ENCODE measurements at places on chromosomes 12 and 14.
A peak's percentile ranks its signal among the peaks of the same experiment; 100 is the strongest.

- DNase-seq = no peak
Measured at GRCh38 chr14:54803396-54803795, 99.2 kb downstream of the GCH1 start.

DNA sequence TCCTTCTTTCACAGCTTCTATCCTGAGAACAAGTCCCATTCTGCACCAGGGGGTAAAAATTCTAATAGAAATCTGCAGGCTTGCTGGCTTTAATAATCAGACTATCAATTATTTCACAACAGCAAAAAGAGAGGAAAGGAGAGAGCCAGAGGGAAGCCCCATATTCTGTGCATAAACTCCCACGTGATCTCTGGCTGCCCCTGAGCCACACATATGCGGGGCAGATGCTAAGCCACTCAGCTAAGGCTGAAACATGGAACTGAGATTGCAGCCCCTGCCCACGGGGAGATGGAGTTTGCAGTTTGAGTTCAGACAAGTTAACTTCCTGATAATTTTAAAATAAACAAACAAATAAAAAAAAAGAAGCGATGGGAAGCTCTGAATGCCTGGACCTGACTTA is 254.4 kb upstream of the CCDC196 start:
- DNase-seq = no peak

DNA sequence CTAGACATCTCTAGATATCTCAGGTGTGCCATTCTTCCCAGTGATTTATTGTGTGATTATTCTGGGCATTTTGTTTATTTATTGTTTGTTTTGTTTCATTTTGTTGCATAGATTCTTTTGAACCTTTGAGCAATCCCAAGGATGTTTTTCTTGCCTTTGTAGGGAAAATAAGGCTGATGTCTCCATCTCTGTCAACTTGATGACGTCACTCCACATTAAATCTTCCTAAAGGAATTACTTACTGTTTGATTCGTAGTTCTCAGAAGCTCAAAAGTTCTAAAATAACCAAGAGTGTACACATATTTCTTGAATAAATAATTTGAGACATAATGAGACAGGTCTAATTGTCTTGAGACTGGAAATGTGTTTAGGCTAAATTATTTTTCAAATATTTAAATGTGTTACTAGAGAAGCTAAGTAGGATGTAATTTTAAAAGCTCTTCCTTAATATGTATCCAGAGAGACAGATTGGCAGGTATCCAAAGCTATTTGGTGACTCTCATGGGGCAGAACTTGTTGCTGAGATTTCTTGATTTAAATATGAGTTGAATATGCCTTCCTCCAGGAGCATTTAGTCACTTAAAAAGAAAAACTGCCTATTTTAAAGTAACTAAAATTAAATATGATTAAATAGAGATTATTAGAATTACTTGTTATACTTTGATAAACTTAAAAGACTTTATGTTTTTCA is 128.7 kb downstream of the CNTN1 start:
- DNase-seq = peak; percentile 57

DNA sequence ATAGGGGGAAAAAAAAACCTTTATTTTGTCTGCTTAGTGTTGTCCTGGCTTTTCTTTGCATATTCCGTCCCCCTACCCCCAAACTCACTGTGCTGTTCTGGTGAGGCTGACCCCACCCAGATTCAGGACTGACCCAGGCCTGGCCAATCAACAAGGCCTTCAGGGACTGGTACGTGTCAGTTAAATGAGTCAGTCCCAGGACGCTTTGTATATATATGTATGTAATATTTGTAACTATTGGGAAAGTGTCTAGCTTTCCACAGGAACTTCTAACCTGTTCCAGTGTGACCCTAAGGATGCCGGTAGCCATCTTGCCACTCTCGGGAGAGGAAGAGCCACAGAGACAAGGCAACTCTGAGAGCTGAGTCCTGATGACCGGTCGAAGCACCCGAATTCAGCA is 107.4 kb downstream of the VCPKMT start:
- DNase-seq = no peak

GRCh38 chr12:109714141-109714912 is 702 bp downstream of the FAM222A start:
- peak; percentile 83 for DNase-seq

GRCh38 chr12:15181017-15181683 is 40.1 kb downstream of the RERG start:
- DNase-seq = no peak

DNA sequence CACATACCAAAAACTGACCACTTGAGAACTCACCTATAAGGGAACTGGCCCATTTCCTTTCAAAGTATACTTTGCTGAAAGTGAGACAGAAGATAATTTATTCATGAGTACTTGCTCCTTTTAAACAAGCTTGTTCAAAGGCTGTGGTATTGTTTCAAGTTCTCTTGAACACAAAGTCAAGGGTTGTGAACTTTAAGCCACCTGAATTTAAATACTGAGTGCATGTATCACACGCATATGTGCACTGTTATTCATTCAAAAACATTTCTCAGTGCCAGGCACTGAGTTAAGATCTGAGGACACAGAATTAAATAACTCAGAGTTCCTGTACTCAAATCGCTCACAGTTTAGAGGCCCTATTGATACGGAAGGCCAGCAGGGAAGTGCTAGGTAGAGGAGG is 19.1 kb upstream of the LDHB start:
- no peak for DNase-seq

GRCh38 chr14:24921903-24922302 is 128.0 kb downstream of the STXBP6 start:
- DNase-seq = no peak

Data from NCI-H82 (cell line).